GM23338 (cell line): ENCODE measurements at places on chromosomes 12 and 14. TPM values are rescaled to one million over a fixed set of nuclear protein-coding genes. Genes with fewer than 3 reads are reported as not detected.
A peak's percentile ranks its signal among the peaks of the same experiment; 100 is the strongest.

DNA sequence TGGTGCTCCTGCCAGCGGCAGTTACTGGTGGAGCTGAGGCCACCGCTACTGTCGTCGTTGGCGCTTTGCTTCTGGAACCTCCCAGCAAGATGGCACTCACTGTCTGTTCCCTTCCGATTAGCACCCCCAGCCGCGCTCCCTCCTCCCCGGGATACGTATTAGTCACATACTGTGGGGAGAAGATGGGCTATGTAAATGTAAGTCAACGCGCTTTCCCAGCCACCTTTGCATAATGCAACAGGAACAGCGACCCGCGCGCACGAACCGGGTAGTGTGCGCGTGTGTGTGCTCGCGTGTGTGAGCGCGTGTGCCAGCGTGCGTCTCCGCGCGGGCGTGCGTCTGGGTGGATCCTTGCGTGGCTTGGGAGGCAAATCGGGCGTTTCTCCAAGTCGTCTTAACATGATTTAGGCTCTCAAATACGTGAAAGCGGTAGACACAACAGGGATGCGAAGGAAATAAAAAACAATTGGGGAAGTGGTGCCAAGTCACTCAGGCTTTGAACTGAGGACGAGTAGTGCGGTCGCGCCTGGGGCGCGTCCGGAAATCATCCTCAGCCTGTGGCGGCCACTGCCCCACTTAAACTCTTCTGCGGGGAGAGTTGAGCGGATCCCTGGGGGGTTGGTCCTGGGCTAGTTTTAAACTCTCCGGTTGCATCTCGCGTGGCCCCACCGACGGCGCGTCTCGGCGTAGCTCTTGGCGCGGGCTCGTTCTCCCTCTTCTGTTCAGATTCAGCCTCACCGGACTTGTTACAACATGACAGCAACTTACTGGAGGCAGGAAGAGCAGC is 1.8 kb downstream of the FLRT2 start:
- peaks cover 83% of the 10 kb centered on the region for H3K27me3 ChIP-seq
- H3K4me1 ChIP-seq, result peaks cover 50% of the 10 kb centered on the region
- peak overlapping the region; percentile 83 for H3K4me3 ChIP-seq
- H3K36me3 ChIP-seq, result no peaks in the 10 kb centered on the region
- peak; percentile 84 for DNase-seq

- no peaks in the 10 kb centered on the region; the same call in 1 of the 2 replicates for H3K4me1 ChIP-seq
- no peaks in the 10 kb centered on the region for H3K27me3 ChIP-seq
- no peak overlapping the region for H3K27ac ChIP-seq
- peak; percentile 90 for DNase-seq
- no peaks in the 10 kb centered on the region for H3K36me3 ChIP-seq
Observed at GRCh38 chr12:49866859-49867569, 24.1 kb upstream of the BCDIN3D start.

GRCh38 chr14:89828471-89829165 is 125.9 kb downstream of the EFCAB11 start:
- H3K36me3 ChIP-seq, result no peaks in the 10 kb centered on the region
- H3K27me3 ChIP-seq, result no peaks in the 10 kb centered on the region
- no peak overlapping the region for H3K4me3 ChIP-seq
- DNase-seq, result no peak
- no peaks in the 10 kb centered on the region; the same call in 1 of the 2 replicates for H3K4me1 ChIP-seq
- H3K27ac ChIP-seq, result no peak overlapping the region

The OR4E2 gene
- not detected in 2 replicates for total RNA-seq

- peaks cover 3% of the 10 kb centered on the region; the same call in 1 of the 2 replicates for H3K4me1 ChIP-seq
- no peak for DNase-seq
- no peaks in the 10 kb centered on the region for H3K27me3 ChIP-seq
- no peak overlapping the region for H3K27ac ChIP-seq
- H3K36me3 ChIP-seq, result no peaks in the 10 kb centered on the region
Observed at GRCh38 chr14:91901449-91902226, 34.3 kb upstream of the TC2N start.

DNA sequence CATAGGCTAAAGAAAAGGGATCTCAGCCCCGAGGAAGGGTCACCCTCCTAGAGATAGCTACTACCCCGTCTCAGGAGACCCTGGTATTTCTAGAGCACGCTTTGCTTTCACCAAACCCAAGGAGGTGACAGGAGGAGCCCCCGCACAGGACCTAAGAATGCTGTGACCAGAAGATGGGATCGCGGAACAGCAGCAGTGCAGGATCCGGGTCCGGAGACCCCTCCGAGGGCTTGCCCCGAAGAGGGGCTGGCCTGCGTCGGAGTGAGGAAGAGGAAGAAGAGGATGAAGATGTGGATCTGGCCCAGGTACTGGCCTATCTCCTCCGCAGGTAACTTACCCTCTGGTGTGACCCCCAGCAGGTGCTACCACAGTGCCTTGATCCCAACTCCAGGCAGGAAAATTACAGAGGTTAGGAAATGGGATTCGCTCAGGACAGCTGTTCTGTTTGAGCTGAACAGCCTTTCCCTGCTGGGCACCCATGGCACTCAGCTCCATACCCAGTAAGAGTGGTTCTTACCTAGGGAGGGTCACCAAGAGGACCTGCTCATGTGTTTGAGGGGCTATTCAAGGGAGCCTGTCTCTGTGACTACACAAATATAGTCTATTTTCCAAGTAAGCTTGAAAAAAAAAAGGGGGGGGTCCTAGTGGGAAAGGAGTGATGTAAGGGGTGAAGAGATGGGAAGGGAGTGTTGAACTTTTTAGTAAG is 826 bp upstream of the NRL start:
- H3K36me3 ChIP-seq, result peaks cover 16% of the 10 kb centered on the region; the same call in 1 of the 2 replicates
- H3K4me1 ChIP-seq, result peaks cover 6% of the 10 kb centered on the region
- no peak for DNase-seq
- peak overlapping the region; percentile 77 for H3K4me3 ChIP-seq

GRCh38 chr14:106372870-106373652 is 846.7 kb downstream of the TMEM121 start:
- H3K27me3 ChIP-seq, result no peaks in the 10 kb centered on the region
- peak; percentile 33 for DNase-seq
- H3K27ac ChIP-seq, result no peak overlapping the region

DNA sequence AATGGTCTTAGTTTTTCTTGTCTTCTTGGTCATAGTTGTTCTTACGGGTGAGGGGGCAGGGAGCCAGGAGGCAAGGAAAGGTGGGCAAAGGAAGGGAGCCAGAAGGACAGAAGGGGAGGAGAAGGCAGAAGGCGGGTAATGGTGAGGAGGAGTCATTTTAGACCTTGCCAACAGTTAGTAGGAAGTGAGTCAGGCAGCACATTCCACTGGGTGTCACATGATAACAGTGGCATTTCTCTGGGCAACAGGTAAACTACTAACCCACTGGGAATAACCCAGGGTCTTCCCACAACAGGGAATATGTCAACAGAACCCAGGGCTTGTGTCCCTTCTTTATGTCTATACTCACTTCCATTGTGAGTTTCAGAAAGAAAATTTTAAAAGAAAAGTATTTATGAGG is 127.6 kb downstream of the SLC8A3 start:
- H3K36me3 ChIP-seq, result no peaks in the 10 kb centered on the region
- no peaks in the 10 kb centered on the region for H3K27me3 ChIP-seq
- H3K4me1 ChIP-seq, result peaks cover 6% of the 10 kb centered on the region
- no peak for DNase-seq
- no peak overlapping the region for H3K27ac ChIP-seq

The PTGER2 gene
- 1.2 and 1.3 TPM in 2 replicates for total RNA-seq

The SLC4A8 gene
- total RNA-seq, result 9.2 and 20.3 TPM in 2 replicates

DNA sequence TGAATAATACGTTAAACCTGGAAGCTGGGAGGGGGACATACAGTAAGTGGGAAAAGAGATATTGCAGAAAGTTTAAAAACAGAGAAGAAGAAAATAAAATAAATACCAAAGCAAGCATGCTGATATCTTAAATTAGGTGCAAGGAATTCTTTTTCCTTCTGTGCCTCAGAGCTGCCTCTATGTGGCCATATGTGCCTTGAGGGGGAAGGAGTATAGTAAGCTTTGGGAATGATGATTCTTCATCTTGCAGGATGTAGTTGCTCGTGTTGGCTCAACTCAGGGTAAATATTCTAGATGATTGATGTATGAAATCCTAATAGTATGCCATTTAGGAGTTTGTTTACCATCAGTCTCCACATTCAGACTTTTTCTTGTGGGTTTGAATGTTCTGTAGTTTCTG is 251.4 kb downstream of the RGS6 start:
- no peak for DNase-seq
- no peak overlapping the region for H3K27ac ChIP-seq
- H3K4me3 ChIP-seq, result no peak overlapping the region
- no peaks in the 10 kb centered on the region for H3K27me3 ChIP-seq

The MUCL1 gene
- not detected in 2 replicates for total RNA-seq

DNA sequence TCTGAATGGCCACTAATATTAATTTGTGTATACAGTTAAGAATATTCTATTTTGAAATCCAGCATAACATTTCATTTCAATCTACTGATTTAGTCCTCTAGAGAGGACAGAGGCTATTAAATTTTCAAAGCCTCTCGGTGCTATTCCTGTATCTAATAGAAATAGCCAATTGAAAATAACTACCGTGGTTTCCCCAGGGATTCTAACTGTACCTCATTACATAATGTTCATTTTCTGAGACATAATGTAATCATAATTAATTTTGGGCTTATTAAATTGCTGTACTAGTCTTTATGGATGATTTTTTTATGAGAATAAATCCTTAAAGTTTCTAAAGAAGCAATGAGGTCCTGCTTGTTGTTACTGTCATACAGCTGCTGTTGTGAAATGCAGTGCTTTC is 38.6 kb upstream of the ACSS3 start:
- H3K4me3 ChIP-seq, result no peak overlapping the region
- no peak for DNase-seq
- H3K27me3 ChIP-seq, result no peaks in the 10 kb centered on the region
- no peaks in the 10 kb centered on the region for H3K4me1 ChIP-seq

The FAM181A gene
- total RNA-seq, result not detected in 2 replicates

DNA sequence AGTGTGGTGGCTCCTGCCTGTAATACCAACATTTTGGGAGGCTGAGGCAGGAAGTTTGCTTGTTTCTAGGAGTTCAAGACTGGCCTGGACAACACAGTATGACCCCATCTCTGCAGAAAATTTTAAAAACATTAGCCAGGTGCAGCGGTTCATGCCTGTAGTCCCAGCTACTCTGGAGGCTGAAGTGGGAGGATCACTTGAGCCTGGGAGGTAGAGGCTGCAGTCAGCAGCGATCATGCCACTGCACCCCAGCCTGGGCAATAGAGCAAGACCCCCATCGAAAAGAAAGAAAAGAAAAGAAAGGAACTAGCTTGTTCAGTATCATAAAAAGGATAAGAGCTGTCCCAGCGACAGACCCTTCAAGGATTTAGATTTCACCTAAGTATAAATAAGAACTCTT is 18.1 kb upstream of the PWP1 start:
- no peak for DNase-seq
- no peaks in the 10 kb centered on the region for H3K36me3 ChIP-seq
- no peak overlapping the region for H3K27ac ChIP-seq
- H3K4me1 ChIP-seq, result peaks cover 26% of the 10 kb centered on the region
- H3K4me3 ChIP-seq, result no peak overlapping the region
- H3K27me3 ChIP-seq, result no peaks in the 10 kb centered on the region

The TOMM20L gene
- not detected in 2 replicates for total RNA-seq

The OR5AU1 gene
- total RNA-seq, result not detected in 2 replicates

GRCh38 chr14:35932659-35933159 is 106.6 kb downstream of the BRMS1L start:
- no peaks in the 10 kb centered on the region for H3K36me3 ChIP-seq
- peaks cover 4% of the 10 kb centered on the region; the same call in 1 of the 2 replicates for H3K27me3 ChIP-seq
- no peak overlapping the region for H3K4me3 ChIP-seq
- H3K4me1 ChIP-seq, result no peaks in the 10 kb centered on the region

DNA sequence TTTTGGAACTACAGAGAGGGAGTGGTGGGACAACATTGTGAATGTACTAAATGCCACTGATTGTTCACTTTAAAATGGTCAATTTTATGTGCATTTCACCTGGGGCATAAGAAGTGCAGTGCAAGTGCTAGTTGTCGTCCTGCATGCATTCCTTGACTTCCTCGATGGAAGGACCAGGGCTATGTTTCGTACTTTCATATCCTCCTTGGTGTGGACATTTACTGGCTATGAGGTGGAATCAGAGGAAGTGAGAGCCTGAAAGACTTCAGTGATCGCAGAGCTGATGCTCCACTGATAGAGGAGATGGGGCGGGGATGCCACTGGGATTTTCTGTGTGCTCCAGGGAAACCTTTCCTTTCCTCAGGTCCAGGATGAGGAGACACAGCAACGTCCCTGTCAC is 54.1 kb upstream of the DDX11 start:
- H3K36me3 ChIP-seq, result no peaks in the 10 kb centered on the region
- no peaks in the 10 kb centered on the region for H3K4me1 ChIP-seq
- H3K27me3 ChIP-seq, result no peaks in the 10 kb centered on the region
- H3K4me3 ChIP-seq, result no peak overlapping the region

DNA sequence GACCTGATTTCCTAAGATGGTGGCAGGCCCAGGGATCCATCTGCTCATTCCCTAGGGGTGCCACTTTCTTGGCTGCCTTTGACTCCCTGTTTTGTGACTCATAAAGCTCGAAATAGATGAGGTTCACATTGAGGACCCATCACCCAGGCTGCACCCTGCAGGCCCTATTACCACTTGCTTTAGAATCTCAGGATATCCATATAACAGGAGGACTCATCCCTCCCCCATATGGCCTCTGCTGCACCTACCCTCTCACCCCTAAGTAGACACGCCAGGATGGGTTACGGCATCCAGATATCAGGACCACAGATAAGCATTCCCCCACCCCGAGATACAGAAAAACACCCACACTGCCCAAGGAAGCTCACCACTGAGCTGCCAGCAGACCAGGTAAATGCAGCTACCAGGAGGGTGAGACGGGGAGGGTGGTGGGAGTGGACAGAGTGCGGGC is 155.7 kb downstream of the DPF3 start:
- H3K27me3 ChIP-seq, result no peaks in the 10 kb centered on the region
- no peaks in the 10 kb centered on the region for H3K36me3 ChIP-seq
- H3K4me1 ChIP-seq, result no peaks in the 10 kb centered on the region

GRCh38 chr12:102567031-102567985 is 86.9 kb upstream of the IGF1 start:
- no peak overlapping the region for H3K27ac ChIP-seq
- H3K27me3 ChIP-seq, result no peaks in the 10 kb centered on the region
- H3K4me1 ChIP-seq, result no peaks in the 10 kb centered on the region; the same call in 1 of the 2 replicates
- DNase-seq, result no peak
- H3K36me3 ChIP-seq, result no peaks in the 10 kb centered on the region

DNA sequence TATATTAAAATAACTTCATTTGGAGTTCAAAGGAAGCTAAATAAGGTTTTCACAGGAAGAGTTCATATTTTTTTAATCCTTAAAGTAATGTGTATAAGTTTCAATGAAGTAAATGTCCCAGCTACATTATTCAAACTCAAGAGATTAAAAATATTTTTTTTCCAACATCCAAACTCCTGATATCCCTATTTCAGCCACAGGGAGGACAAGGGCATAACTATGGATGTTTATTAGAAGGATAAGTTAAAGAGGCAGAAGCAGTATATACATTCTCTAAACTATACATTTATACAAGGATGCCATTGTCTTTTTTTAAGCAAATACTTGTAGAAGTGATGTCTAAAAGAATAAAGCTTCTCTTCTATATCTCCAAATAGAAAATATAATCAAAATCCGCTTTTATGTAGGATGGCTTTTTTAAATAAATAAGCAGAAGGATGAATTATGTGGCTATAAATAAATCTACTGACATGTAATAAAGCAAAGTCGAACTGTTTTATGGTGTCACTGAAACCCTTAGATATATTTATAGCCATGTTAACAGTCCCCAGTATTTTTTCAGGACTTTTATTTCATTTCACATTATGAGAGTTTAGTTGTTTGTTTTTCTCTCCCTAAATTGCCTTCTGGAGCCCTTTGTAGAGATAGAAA is 936.5 kb downstream of the DIO2 start:
- no peak overlapping the region for H3K27ac ChIP-seq
- no peaks in the 10 kb centered on the region for H3K36me3 ChIP-seq
- H3K27me3 ChIP-seq, result peaks cover 23% of the 10 kb centered on the region
- H3K4me3 ChIP-seq, result no peak overlapping the region
- DNase-seq, result no peak

The CPNE8 gene
- 8.6 and 8.7 TPM in 2 replicates for total RNA-seq

The GPX2 gene
- 1.8 and 2.2 TPM in 2 replicates for total RNA-seq

- no peaks in the 10 kb centered on the region for H3K4me1 ChIP-seq
- DNase-seq, result no peak
- no peak overlapping the region for H3K27ac ChIP-seq
- H3K36me3 ChIP-seq, result no peaks in the 10 kb centered on the region
Observed at GRCh38 chr12:52753283-52753682, 23.9 kb downstream of the KRT76 start.
